ENCODE measurements at places on chromosomes 16 and 17.

GRCh38 chr16:426906-427249, 1.4 kb downstream of the RAB11FIP3 start:
- DNase-seq = no peak

DNA sequence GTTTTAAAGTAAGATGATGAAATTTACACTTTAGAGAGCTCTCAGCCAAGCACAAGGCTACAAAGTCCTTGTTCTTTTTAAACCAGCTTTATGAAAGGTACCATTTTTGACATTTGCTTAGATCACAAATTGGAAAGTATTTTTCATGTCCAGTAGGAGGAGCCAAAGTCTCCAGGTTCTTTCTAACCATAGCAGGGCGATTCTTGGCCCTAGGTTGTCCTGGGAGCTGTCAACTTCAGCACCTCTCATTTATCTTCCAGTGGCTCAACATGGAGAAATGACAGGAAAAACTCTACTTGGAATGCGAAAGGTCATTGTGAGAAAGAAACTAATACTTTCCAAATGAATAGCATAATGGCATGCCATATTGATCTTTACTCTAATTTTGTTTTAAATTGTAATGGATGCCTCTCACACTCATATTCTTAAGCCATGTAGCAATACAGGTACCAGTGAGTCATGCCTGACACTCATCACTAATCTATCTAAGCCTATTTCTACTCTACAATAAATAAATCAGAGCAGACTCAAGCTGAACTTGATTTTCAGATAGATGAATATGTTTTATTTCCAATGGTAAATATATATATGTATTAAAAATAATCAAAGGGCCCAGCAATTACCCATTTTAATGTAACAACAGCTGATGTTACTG, 919.1 kb upstream of the EEF2KMT start:
- DNase-seq = no peak

- no peak for DNase-seq
Observed at GRCh38 chr17:28925912-28926365, 23.1 kb upstream of the DHRS13 start.

DNA sequence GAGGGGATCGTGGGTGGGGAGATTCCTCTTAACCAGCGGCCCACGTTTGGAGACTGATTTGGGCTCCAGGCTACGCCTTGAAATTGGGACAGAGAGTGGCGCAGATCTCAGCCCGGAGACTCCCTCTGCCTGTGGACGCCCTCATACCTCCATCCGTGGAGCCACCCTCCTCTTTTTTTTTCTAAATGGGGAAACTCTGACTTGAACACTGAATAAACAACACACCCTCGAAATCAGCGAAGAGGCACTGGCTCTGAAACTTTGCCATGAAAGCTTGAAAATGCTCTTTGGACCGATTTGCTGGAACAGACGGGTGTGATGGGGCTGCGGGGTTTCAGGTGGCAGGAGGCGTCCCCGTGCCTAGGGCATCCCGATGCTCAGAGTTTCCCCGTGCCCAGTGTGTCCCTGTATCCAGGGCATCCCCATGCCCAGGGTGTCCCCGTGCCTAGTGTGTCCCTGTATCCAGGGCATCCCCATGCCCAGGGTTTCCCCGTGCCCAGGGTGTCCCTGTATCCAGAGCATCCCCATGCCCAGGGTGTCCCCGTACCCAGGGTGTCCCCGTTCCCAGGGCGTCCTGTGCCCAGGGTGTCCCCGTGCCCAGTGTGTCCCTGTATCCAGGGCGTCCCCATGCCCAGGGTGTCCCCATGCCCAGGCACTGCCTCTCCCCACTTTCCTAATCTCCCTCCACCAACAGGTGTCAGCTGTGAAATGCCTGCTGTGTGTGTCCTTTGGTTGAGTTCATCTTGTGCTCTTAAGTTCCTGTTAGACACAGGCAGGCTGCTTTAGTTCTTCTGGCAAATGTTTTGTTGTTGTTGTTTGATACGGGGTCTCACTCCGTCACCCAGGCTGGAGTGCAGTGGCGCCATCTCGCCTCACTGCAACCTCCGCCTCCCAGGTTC, 187.0 kb downstream of the SEC14L1 start:
- DNase-seq = no peak

GRCh38 chr17:60311186-60311585, 80.7 kb downstream of the USP32 start:
- DNase-seq = no peak
